ENCODE measurements at places on chromosomes 5 and 9. TPM values are rescaled to one million over a fixed set of nuclear protein-coding genes. Genes with fewer than 3 reads are reported as not detected.

Gene SGCD
- total RNA-seq = 10.6 TPM

Gene RPL37
- 35.3 TPM for total RNA-seq

Gene ALDH1A1
- total RNA-seq = not detected

Gene TLX3
- not detected for total RNA-seq

Gene LCN9
- not detected for total RNA-seq

Gene APBA1
- total RNA-seq = 3.8 TPM

Gene NR2F1
- 19.0 TPM for total RNA-seq

Gene UQCRQ
- 73.7 TPM for total RNA-seq

Gene CD14
- total RNA-seq = 0.18 TPM

Gene CRHBP
- not detected for total RNA-seq

Gene CSF1R
- total RNA-seq = 0.36 TPM

Gene CATSPER3
- total RNA-seq = under 0.01 TPM

Gene ADGRD2
- not detected for total RNA-seq

Gene PLPP6
- total RNA-seq = 3.4 TPM

Gene SPARC
- total RNA-seq = 1,186 TPM

Gene LCN12
- total RNA-seq = not detected

Gene F2RL2
- total RNA-seq = 21.7 TPM

Gene RBM27
- total RNA-seq = 19.2 TPM

Gene OR2S2
- total RNA-seq = 0.90 TPM

Measured in IMR-90 (cell line).